ENCODE measurements at places on chromosomes 3 and 15.

DNA sequence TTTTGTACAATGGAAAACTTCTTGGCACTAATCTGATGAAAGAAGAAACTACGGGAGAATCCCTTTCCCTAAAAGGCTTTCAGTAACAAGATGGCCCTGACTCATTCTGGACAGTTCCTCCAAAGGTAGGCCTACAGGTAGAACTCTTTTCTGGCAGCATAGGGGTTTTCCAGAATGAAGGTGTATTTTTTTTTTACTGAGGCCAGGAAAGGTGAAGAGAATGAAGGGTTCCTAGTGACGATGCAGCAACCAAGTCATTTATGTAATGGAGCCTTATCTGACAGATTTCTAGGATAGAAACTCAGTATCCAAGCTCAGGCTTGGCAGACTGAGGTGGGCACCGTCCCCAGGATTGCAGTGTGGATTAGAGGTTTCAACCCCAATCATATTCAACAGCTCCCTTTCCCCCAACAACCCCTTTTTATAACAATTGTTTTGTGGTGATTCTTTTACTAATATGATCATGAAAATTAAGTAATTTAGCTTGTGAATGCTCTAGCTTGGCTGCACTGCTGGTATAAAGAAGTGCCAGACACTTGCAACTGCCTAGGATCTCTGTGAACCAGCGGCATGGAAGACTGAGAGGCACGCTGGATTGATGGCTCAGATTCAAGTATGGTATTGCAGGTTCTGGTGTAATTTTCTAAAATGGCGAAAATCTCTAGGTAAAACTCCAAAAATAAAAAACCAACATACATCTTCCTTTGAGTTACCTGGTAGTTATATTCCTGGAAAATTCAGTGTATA is 8.7 kb upstream of the TRIM69 start:
- no peak for DNase-seq

GRCh38 chr15:48682942-48683651 is 37.6 kb upstream of the FBN1 start:
- no peak for DNase-seq

- DNase-seq: no peak
Measured at GRCh38 chr15:45637141-45637540, 2.3 kb downstream of the SQOR start.

DNA sequence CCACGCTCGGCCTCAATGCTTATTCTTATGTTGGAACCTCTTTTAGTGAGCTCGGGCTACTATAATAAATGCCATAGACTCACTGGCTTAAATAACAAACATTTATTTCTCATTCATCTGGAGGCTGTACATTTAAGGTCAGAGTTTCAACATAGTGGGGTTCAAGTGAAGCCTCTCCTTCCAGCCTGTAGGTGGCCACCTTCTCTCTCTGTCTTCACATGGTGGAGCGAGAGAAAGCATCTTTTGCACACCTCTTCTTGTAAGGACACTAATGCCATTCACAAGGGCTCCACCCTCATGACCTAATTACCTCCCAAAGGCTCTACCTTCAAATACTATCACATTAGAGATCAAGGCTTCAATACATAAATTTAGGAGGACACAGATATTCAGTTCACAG is 520.3 kb upstream of the EPHA6 start:
- no peak for DNase-seq

DNA sequence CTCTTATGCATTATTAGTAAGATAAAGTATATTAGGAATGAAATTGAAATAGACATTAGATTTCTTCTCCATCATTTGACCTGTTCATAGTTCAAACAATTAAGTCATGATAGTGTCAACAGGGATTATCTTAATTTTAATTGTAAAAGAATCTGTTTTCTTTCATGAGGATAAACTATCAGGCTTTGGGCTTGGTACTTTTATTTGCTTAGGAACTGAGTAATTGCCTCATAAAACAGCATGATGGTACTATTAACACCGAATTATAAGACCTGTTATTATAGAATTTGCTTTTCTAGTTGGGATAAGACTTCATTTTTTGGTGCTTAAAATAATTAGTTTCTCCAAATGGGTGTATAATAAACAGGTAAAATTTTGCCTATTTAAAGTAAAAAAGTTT is 71.8 kb downstream of the FNDC3B start:
- DNase-seq: no peak

DNA sequence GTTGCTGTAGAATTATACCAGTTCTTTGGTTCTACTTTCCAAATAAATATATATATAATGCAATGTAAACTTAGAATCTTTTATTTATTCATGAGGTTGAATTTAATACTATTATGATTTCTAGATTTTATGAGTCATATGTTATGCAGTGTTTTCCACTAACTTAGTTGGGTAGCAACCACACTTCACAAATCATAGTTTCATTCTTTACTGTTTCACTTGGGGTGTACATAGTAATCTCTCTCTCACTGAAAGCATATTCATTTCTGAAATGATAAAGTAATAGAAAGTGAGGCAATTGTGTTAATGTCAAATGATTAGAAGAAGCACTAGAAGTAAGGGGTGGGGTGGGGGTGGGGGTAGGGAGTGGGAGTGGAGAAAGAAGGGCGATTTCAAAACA is 52.6 kb downstream of the IQCH start:
- no peak for DNase-seq

DNA sequence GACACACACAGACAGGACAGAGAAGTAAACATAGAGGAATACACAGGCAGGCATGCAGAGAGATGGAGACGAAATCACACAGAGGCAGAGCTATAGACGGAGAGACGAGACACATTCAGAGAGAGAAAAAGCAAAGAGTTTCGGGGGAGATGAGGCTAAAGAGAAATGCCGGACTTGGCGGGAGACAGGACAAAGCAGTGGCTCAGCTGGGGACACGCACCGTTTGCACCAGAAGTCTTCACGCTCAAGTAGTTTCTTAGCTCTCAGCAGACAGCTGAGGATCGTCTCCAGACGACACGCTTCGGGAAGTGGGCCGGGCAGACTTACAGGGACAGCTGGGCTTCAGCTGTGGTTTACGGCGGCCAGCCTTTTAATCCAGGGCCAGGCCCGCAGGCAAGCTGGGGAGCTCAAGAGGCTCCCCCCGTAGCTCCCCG is 56.2 kb upstream of the DLG1 start:
- DNase-seq: peak; percentile 49

DNA sequence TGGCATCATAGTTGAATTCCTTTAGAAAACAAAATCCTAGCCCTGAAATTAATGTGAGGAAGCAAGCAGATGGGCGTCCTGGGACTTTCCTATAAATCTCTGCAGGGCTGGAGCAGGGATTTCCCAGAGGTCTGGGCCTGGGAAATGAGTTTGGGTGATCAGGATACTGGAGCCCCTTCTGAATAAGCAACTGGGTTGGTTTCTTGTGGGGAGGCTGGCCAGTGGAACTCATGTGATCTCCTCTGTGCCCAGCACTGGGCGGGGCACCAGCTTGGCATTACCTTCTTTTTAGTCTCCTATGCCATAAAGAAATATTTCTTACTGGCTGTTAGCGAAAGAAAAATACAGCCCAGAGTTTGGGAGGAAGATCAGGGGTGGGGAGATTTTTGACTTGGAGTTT is 1.7 kb downstream of the THSD4 start:
- no peak for DNase-seq

- no peak for DNase-seq
Measured at GRCh38 chr15:57784081-57784511, 77.6 kb downstream of the POLR2M start.

DNA sequence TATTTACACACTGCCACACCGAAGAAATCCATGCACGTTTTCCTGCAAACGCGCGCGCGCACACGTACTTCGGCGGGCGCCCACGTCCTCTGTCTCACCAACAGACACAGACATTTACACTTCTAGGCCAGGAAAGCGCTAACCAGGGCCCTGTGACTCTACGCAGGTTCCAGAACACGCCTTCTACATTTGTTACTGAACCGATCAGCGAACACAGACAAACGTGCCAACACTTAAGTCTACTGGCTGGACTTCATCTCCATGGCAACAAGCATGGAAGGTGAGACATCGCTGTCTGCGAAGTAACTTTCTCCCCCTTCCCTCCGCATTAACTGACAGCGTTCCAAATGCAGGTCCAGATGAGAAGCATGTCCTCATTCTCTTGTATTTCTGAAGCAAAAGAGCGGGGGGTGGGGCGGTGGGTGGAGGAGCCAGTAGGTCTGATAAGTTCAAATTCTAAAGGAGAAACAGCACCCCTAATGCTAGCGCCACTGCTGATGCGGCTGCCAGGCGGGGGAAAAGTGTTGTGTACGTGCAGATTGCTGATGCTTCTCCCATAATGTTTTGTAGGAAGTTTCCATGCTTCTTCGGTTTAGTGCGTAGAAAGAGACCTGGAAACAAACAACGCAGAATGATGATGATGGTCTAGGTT is at the start of gene CTXN2:
TSS of gene CTXN2 (plus strand) at position 92 of the 652 bp plus-strand sequence. CDS start 9,636 bp downstream, outside the sequence.
- no peak for DNase-seq

DNA sequence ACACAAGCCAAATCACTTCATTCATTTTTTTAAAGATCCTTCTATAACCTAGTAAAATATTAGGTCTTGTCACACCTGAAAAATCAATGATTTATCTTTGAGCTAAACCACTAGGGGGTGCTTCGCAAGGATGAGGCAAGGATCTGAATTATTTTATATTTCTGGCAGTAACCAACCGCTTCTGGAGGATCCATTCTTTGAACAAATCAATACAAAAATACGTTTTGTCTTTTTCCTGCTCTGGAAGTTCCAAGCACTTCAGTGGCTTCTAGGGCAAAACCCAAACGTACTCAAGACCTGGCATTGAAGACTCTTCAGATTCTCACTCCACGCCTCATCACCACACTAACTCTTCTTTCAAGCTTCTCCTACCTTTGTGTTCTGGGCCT is 486 bp downstream of the LSG1 start:
- no peak for DNase-seq

- DNase-seq: peak; percentile 95
Measured at GRCh38 chr15:39213385-39213840, 367.5 kb upstream of the THBS1 start.

GRCh38 chr15:56249092-56249491 is 5.4 kb upstream of the RFX7 start:
- DNase-seq: no peak

DNA sequence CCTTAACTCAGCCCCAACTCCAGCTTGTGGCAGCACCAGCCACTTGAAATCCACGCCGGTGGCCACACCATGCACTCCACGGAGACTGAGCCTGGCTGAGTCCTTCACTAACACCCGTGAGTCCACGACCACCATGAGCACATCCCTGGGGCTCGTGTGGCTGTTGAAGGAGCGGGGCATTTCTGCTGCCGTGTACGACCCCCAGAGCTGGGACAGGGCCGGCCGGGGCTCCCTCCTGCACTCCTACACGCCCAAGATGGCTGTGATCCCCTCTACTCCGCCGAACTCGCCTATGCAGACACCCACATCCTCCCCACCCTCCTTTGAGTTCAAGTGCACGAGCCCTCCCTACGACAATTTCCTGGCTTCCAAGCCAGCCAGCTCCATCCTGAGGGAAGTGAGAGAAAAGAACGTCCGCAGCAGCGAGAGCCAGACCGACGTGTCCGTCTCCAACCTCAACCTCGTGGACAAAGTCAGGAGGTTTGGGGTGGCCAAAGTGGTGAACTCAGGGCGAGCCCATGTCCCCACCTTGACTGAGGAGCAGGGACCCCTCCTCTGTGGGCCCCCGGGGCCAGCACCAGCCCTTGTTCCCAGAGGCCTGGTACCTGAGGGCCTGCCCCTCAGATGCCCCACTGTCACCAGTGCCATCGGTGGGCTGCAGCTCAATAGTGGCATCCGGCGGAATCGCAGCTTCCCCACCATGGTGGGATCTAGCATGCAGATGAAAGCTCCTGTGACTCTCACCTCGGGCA is 42.9 kb downstream of the CCK start:
- DNase-seq: no peak

GRCh38 chr3:106609666-106610301 is 741.0 kb upstream of the CBLB start:
- peak; percentile 87 for DNase-seq

DNA sequence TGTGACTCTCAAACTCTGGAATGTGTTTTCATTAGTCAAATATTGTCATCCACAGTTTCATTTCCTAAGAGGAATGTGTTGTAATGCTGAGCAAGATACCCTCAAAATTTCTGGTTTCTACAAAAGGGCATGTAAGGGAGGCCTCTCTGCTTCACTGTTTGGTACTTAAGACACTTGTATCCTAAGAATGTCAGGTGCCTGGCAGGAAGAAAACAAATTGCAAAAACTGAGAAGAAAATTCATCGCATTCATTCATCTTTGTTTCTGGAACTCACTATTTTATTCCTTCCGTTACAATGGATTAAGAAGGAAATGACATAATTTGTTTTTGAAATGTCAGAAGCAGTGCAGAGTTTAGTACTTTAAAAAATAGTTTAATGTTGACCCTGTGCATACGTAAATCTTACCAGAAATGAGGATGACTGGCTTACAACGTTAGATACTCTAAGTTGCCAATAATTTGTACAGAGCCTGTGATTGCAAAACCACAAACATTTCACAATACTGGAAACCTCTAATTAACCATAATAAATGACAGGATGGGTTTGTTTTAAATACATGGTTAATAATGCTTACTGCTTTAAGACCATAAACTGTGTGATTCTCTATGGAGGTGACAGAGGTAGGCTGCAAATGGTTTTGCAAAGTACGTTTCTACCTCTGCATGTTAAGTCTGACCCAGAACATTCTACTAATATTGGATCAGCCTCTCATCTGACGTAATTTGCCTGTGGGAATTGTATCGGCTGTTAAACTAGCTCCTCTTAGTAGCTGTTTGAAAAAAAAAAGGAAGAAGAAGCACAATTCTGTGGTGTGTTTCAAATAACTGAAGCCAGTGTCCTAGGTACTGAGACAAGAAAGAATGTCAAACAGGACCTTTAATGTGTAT is 477.8 kb downstream of the RBMS3 start:
- DNase-seq: peak; percentile 50

DNA sequence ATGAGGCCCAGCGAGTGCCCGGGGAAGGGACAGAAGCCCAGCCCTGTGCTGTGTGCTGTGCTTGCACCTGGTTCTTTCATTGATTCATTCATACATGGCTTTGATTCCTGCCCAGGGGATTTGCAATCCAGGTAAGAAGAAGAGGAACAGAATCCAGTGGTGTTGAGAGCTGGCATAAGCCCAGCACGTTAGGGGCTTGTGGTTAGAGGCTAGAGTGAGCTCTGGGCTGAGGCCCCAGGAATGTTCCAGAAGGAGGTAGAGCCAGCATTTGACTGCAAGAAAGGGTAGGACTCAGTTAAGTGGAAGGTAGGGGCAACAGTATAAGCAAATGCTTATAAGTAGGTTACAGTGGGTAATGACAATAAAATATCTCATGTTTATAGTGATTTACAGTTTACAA is 2.3 kb downstream of the VWA5B2 start:
- no peak for DNase-seq

- peak; percentile 87 for DNase-seq
Measured at GRCh38 chr15:87609474-87609873, 647.1 kb downstream of the NTRK3 start.

All from AG04450 (cell line).